ENCODE measurements at places on chromosomes 5 and 9.
A peak's percentile ranks its signal among the peaks of the same experiment; 100 is the strongest.

GRCh38 chr5:78781611-78782286 lies 133.2 kb upstream of the LHFPL2 start:
- DNase-seq: no peak

- DNase-seq: no peak
Observed at GRCh38 chr9:129071526-129072126, 9.3 kb upstream of the DOLPP1 start.

GRCh38 chr9:95049761-95050160 lies 267.7 kb downstream of the FANCC start:
- DNase-seq: no peak

DNA sequence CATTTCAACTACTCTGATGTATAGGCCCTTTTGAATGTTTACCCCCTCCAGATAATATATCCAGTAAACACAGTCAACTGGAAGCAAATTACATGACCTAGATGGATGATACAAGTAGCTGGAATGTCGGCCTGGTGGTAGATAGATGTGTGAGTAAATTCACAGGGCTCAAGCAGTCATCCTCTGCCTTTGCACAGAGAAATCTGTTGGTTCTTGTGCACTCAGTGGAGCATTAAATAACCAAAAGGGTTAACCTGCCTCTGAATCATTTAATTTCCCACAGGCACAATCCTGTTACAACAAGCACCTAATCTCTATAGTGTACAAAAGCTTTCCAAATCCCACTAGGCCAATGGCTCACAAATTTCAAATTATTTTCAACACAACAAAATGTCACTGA lies 668.3 kb downstream of the DNAH5 start:
- DNase-seq: no peak

DNA sequence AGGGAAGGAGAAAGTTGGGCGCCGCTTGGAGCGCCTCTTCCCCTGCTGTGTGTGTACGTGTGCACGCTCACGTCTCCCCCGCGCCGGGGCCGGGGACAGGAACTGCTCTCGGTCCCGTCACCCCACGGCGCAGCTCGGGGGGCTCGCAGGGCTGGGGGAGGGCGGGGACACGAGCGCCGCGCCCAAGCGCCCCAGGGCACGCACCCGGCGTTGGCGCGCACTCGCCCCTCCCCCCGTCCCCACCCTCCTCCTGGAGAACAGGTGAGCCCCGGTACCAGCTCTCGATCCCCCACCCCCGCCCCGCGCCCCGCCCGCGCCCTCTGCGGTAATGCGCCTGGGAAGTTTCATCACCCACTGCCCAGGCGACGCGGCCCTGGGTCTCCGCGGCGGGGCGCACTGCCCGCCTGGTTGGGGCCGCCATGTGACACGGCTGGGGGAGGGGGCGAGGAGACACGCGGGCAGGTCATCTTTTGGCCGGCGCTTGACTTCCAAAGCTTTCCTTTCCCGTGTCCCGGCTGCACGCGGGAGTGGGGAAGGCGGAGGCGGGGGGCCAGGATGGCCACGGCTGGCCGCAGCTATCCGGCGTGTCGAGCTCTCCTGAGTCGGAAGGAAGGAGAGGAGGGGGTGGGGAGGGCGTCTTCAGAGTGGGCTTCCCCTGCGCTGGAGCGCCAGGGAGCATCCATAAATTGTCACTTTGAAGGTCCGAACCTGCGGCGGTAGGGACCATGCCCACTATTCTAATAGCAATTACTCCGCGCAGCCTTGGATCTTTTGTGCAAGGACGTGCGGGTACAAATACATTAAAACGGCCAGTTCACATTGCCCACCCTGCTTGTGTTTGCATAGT lies 1.5 kb upstream of the STC2 start:
- DNase-seq: peak; percentile 64

DNA sequence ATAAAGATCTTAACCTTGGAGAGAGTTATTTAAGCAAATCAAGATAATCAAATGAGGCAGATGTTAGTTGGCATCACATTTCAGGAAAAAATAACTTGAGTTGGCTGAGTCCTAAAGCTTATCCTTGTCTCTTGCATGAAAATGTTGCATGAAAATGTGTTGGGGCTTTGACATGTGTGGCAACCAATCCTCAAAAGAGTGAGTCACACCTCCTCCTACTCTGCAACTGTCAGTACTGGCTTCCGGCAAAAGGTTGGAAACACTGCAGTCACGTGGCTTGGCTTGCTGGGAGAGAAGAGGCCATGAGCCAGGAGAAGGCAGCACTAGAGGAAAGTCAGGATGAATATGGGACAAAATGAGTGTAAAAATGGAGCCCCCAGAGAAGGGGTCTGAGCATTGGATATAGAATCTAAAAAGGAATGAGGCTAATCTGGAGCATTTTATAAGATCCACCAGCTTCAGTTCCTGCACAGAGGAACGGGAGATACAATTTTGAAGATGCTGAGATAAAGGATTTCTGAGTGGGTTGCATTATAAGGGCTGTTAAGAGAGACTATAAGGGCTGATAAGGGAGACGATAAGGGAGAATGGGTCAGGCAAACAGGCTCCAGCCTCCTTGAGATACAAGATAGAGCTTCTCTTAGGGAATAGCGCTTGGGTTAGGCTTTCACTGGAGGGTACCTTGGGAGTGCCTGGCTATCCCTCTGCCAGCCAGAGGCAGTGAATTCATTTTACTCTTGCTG lies 43.1 kb downstream of the SPATA31D1 start:
- no peak for DNase-seq

DNA sequence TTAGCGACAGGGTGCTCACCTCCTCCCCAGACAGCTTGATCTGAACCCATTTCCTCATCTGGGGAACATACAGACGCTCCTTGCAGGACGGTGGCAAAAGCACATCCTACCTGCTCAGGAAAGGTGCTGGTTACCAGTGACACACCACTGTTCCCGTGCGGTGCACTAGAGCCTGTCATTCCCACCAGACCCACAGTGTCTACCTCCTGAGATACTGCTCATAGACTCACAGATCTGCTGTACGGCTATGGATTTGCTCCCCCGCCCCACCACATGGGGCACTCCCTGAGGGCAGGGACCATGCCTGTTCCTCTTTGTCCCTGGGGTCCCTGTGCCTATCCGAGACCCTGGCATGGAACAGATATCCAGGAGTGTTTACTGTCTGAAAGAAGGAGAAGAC lies 208.9 kb downstream of the PAX5 start:
- DNase-seq: no peak

DNA sequence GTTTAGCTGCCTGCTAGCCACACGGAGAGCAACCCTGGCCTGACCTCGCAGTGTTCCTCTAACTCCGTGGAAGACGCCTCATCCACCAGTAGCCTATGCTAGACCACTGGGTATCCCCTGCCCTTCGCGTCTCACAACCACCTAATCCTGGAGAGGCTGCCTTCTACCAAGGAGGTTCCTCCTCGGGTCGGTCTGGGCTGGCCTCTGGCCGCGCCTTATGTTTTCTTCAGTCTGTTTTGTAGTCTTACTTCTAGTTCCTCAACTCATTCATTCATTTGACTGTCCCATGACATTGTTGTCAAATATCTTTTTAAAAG lies 1.6 kb upstream of the TPM2 start:
- no peak for DNase-seq

DNA sequence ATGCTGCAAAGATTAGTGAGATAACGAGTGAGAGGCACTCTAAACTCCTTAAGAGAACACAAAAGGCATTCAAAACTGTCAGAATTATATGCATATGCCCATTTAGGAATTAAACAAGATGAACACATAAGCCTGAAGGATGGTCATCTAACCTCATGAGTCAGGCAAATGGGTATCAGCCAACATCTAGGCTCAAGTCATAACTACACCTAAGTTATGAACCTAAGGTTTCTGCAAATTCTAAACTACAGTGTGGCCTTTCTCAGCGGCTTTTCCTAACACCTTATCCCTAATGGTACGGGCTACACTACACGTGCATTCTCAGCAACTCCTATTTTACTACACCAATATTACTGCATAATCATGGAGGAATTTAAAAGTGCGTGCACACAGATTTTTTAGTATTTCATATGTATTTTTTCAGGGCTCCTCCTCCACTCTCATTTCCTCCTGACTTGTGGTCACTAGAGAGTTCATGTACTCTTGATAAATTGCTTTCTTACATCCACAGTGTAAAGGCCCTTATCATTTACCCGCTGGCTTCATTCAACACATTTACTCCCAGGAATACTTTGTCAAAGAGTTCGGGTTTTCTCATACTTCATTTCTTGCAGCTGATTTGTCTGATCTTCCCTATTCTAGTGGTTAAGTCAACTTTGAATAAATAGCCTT lies 316.5 kb downstream of the BNC2 start:
- DNase-seq: no peak

- no peak for DNase-seq
Observed at GRCh38 chr5:160516696-160517530, 95.3 kb downstream of the PTTG1 start.

GRCh38 chr9:120894321-120895148 lies 17.5 kb upstream of the PHF19 start:
- DNase-seq: no peak

DNA sequence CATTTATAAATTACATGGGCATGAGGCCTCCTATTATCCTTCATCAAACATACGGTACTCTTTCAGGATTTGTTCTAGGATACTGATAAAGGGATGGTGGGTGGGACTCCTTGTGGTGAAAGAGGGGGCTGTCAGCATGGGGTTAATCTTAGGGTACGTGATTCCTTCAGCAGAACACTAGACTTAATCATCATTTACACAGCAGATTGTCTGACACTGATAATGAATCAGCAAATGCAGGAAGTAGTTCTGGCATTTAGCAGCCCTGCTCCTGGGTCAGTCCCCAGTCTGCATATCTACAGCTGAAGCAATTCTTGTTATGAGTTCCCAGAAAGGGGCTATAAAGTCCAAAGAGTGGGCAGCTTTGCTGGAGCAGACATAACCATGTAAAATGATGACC lies 384.6 kb downstream of the SPOCK1 start:
- DNase-seq: no peak
